ENCODE measurements at places on chromosomes 3 and 15.

DNA sequence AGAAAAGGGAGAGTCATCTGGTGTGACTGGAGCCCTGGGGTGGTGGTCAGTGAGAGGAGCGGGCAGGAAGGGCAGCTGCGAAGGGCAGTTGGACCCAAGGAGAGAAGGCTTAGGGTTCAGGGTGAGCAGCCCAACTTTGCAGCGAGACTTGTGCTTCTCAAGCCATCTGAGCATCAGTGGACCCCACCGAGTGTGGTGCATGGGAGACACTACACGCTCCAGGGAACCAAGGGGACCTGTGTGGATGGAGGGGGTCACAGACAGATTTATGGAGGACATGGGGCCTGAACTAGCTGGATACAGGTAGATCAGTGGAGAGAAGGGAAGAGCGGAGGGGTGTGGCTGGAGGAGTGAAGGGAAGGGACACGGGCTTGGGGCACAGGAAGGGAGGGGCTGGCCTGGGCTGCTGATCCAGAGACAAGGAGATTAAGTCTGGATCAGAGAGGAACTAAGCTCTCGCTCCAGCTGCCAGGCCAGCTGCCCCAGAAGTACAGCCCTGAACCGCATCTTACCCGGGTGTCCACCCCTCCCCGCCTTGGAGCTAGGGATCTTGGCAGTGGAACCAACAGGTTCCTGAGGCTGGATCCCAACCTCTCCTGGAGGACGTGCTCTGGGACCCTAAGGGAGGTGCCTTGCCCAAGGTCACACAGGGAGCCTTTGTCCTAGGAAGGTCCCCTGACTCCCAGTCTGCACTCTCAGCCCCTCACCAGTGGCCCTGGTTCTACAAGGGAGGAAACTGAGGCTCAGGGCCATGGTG is 120.5 kb downstream of the CORO2B start:
- DNase-seq, result no peak

DNA sequence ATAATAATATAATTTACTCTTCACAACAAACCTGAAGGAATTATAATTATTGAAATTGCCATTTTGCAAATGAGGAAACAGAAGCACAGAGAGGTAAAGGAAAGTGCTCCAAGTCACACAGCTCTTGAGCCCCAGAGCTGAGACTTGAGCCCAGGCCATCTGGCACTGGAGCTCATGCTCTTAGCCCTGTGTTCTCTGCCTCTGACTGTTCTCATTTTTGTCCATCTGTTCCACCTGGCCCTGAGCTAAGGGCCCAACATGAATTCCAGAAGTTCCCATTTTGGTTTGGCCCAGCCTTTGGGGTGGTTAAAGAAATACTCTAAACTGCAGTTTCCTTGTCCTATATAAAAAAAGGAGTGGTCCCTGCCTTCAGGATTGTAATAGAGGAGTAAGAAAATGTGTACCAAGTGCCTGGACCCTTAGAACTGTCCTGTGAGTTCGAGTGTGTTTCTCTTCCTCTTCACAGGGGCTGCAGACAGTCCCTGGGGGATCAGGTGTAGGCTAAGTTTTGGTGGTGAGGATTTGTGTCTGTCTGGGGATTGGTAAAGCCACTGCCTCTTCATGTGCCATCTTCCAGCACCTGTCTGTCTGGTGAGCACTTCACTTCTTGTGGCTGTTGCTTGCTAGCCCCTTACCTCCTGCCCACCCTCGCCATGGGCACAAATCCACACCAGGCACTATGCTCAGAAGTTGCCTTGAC is 91.8 kb downstream of the DNAJB8 start:
- no peak for DNase-seq

- no peak for DNase-seq
These were observed 507.4 kb downstream of the TAFA4 start for GRCh38 chr3:68424796-68425460.

- DNase-seq, result no peak
These were observed 100.3 kb downstream of the ADCY5 start for GRCh38 chr3:123348471-123349200.
